ENCODE measurements at places on chromosomes 4 and X.

GRCh38 chrX:2242326-2242725 is 258.4 kb downstream of the DHRSX start:
- no peak for DNase-seq

DNA sequence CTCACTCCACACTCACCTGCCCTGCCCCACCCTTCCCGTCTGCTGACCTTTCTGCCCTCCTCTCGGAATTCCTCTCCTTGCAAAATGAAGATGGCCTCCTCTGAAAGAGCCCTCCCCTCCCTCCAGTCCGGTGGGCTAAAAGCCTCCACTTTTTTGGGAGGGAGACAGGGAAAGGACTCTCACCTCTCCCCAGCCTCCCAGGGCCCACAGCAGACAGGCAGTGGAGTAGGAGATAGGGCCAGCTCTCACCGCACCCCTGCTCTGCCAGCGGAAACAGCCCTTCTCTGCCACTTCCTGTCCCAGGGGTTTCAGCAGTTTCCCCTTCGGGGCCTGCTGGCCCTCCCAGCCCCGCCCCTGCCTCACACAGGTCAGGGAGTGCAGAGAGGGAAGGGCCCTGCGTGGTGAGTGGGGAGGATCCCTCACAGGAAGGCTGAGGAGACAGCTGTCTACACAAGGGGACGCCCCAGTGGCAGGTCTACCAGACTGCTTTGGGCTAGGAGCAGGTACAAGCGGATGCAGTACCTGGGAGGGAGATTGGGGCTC is 18.2 kb downstream of the ELF4 start:
- DNase-seq: no peak

- no peak for DNase-seq
Observed at GRCh38 chrX:100083211-100083610, 326.9 kb downstream of the PCDH19 start.

GRCh38 chr4:145299380-145300076 is 119.1 kb upstream of the OTUD4 start:
- no peak for DNase-seq

DNA sequence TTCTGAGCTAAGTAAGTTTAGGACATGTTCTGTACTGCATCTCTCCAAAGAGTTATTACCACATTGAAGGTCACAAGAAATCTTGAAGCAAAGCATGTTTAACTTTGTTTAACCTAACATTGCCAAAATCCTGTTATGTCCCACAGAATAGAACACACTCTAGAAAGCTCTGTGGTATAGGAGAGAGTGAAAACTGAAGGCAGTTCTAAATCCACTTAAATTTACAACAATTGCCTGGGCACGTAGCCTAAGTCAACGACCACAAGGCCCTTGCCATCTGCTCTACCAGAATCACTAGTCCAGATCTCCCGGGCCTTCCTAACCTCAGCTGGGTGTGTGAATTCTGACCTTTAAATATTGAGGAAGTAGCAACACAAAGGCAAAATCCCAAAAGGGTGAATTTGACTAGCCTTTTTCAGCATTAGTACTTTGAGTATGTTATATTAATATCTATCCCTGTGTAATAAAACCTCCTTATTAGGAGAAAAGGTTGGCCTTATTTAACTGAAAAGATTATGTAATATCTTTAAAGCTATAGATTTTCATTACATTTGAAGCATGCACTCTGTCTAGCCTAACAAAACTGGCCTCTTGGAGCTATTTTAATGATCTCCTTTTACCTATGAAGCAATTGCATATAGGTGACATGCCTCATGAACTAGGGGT is 4.5 kb upstream of the MAML3 start:
- DNase-seq: no peak

- no peak for DNase-seq
Observed at GRCh38 chr4:26402458-26402857, 81.6 kb downstream of the RBPJ start.

GRCh38 chr4:188596021-188596420 is 456.8 kb downstream of the TRIML1 start:
- DNase-seq: no peak

DNA sequence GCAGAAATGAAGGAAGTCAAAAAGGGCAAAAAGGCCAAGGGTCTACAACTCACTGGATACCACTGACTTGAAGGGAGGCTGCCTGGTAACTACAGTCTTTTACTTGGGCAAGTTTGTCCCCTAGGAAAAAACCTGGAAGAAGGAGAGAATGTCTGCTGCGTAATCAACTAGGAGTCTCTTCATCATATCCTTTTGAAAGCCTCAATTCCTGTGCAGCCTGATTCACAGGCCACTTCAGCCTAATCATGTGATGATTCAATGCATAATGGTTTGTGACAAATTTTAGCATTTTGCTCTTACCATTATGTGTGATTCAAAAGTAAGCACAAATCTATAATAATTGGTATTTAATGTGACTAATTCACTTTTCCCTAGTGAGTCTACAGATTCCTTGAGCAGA is 273.6 kb downstream of the FRMPD4 start:
- DNase-seq: no peak

DNA sequence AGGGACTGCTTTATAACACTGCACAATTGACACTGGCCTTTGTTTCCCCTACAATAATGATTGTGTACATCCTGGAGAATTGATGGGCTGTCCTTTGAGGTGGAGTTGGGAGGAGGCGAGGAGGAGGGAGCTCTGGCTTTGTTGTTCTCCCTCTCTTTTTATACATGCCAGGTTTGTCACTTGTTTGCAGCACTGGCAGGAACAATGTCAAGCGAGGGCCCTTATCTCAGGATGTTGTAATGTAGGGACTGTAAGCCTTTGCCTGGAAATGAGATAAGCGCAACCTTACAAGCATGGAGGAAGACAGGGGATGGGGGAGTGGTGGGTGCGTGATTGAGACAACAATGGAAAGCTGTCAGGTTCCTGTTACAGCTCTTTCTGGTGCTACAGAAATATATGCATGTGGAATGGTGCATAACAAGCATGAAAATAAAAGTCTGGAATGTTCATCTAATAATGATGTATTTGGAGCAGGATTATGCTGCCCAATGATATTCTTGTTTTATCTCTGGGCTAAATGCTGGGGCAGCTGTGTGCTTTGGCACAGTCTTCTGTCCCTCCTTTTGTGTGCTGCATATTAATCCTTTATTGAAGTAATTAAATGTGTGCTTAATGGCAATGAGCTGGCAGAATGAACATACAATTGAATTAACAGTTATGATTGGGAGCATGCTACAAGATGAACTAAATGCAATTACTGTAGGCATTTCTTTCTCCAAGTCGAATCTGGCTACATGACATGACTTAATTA is 294.4 kb downstream of the GPAT3 start:
- no peak for DNase-seq

DNA sequence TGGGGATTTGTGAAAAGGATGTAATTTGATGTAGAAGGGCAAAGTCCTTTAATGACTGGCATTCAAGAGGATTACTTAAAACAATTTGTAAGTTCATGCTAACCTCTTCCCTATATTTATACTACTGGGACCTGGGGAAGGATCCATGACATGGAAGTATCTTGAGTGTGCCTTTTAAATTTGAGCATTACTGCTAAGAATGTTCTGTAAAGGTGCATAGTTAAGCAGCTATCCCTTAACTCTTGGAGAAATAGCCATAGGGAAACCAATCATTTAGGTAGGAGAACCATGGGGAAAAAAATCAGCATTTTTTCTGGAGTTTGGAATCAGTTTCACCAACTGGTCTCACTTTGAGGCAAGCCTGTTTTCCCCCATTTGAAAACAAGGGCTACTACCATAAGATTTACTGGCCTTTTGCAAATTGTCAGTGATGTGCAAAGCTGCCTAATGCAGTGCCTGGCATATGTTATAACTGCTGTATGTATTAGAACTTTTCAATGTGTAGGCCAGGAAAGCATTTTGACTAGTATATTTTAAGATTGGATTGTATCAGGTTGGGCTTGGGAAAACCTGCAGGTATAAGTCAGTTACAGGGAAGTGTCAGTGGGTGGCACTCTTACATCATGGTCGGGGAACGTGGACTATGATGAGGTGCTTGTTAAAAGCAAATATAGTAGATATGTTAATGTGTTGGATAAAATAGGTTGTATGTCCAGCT is 72.1 kb downstream of the PRSS12 start:
- no peak for DNase-seq

DNA sequence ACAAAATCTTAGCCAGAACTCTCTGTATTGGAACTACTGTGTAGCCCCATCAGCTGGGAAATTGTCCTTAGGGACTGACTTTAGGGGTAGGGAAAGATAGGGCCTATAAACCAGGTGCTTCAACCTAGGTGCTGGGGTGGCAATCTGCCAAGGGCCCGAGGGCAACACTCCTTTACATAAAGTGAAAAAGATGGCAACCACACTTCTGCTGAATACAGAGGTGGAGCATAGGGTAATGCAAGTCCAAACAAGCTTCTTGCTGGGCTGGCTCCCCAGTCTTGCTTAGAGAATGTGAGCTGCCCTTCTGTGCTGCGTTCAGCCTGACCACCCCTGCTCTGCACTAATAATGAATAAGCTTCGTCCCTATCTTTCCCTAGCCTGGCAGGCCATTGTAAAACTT is 9.8 kb downstream of the ZBTB33 start:
- no peak for DNase-seq

DNA sequence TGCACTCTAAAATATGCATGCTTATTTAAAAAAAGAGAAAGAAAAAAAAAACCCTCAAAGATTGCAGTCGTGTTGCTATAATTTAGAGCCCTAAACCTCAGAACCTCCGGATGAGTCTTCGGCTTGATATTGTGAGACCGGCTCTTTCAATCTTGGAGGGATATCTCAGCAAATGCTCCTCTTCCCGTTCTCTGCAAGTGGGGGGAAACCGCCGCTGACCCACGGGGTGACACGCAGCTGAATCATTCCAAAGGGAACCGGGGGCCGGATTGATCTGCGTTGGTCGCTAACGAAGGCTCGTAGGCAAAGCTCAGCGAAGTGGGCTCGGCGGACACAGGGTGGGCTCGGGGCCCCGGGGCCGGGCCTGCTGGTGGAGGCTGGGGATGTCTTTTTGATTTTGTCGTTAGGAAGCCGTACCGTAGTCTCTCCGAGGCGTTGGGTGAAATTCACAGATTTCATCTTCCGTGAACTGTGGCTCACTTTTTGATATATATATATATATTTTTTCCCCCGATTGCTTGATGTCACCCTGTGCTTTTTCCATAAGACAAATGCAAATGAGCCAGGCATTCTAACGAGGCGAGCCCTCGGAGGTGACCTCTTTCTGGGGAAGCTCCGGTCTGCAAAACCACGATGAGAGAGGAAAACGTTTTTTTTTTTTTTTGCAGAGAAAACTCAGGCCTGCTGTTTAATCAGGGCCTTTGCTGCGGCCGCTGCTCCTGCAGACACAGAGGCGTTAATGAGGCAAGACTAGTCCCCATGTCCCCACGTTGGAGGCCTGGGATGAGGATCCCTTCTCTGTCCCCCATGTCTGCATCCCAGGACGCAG is 110.7 kb upstream of the PPP2R3B start:
- no peak for DNase-seq

Measured in SIG-M5 (cell line).